Fibroblast of the conjunctiva (primary cell): ENCODE measurements at places on chromosomes 3 and 15.

GRCh38 chr3:117726776-117727175 is 1017.2 kb downstream of the TUSC7 start:
- no peak for DNase-seq

DNA sequence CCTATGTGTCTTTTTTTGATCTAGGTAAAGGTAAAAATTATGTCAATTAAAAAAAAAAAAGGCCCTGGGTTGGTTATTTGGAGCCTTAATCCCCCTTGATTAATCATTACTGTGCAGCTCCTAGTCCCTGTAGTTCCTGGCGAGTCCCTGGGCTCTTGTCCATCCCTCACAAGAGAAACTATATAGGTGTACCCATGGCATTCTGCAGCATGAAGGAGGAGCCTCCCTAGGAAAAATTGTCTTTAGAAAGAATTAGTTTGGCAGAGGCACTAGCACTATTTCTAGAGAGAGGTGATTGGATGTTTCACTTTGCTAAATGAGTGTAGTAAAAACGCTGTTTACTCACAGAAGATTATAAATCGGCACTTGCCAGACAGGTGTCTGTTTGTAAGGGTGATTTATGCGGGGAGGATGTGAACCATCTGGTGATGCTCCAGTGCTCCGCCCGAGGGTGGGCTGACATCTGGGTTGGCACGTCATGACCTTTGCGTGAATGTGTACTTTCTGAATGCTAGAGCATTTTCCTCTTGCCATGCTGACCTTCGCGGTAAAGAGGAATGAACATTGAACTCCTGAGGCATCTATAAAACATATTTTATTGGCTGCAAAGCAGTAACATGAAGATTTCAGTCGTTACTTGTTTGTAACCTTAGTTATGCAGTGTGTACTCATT is 12.6 kb downstream of the PLCL2 start:
- no peak for DNase-seq

- peak; percentile 51 for DNase-seq
These were observed 137.4 kb downstream of the MBNL1 start for GRCh38 chr3:152405915-152406802.

GRCh38 chr15:57819646-57820045 is 113.1 kb downstream of the POLR2M start:
- no peak for DNase-seq
